Dermis lymphatic vessel endothelial cell (primary cell): ENCODE measurements at places on chromosomes 3 and 15. TPM values are rescaled to one million over a fixed set of nuclear protein-coding genes. Genes with fewer than 3 reads are reported as not detected.

TTC14 gene
- total RNA-seq: 22.3 and 41.8 TPM in 2 replicates

PLA2G4E gene
- total RNA-seq: not detected in 2 replicates

FOXP1 gene
- total RNA-seq: 107 and 118 TPM in 2 replicates

TM4SF18 gene
- 258 and 437 TPM in 2 replicates for total RNA-seq

SNTN gene
- total RNA-seq: not detected in 2 replicates

PRSS50 gene
- not detected in 2 replicates for total RNA-seq

BCL2A1 gene
- 0.09 TPM in 1 of 2 replicates, not detected in the other for total RNA-seq

MME gene
- 0.69 and 1.1 TPM in 2 replicates for total RNA-seq

OR5K2 gene
- total RNA-seq: not detected in 2 replicates

ROPN1 gene
- total RNA-seq: not detected in 2 replicates

C15orf61 gene
- 1.6 and 1.7 TPM in 2 replicates for total RNA-seq

ADIPOQ gene
- not detected in 2 replicates for total RNA-seq

GPR15 gene
- not detected in 2 replicates for total RNA-seq

ANKRD34C gene
- total RNA-seq: not detected in 2 replicates

SECISBP2L gene
- 22.8 and 37.6 TPM in 2 replicates for total RNA-seq

HERC2 gene
- 49.8 and 62.9 TPM in 2 replicates for total RNA-seq

MON1A gene
- 4.0 and 7.6 TPM in 2 replicates for total RNA-seq

SLCO2A1 gene
- total RNA-seq: 6.7 and 9.0 TPM in 2 replicates

HRG gene
- total RNA-seq: not detected in 2 replicates
